Endothelial cell of umbilical vein (primary cell): ENCODE measurements at places on chromosomes 4 and X. TPM values are rescaled to one million over a fixed set of nuclear protein-coding genes. Genes with fewer than 3 reads are reported as not detected.

DNA sequence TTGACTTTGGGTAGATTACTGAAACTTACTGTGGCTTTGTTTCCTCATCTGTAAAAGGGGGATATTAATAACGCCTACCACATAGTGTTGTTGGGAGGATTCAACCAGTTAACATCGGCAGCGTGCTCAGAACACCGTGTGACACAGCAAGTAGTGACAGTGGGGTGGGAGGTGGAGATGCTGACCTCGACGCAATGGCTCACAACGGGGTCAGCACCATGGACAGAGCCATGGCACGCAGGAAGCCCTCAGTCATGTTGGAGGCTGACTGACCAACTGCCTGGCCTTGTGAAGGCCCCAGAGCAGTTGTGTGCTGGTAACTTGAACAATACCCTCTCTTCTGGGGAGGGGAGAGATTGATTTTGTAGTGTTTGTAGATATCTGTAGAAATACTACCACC, 93.2 kb downstream of the WFS1 start:
- H3K4me3 ChIP-seq: no peak overlapping the region
- H3K4me1 ChIP-seq: no peaks in the 10 kb centered on the region
- no peaks in the 10 kb centered on the region for H3K36me3 ChIP-seq
- DNase-seq: peak; percentile 5
- H3K27me3 ChIP-seq: no peaks in the 10 kb centered on the region
- no peak overlapping the region for H3K27ac ChIP-seq

DNA sequence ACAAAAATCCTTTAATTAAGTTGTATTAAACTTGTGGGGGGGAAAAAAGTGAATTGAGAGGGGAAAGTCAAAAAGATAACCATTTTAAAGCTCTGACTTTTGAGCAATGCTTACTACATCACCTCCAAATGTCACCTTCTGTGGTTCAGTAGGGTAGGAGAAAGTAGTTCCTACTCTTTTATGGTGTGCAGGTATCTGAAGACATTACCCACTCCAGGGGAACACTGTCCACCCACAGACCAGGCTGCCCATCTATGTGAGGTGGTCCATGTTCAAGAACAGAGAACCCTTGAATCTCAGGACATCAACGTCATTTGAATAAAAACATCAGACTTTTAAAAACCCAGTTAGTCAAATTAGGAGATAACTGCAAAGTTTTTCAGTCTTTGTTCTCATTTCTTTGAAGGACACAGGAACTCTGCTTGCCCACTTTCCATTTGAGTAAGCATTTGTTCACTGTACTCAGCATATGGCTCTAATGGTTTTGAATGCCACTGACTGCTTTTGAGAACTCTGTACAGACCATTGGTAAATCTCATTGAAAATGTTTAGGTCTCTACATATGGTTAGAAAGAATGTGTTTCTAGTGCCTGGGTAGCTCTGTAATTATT, 18.4 kb downstream of the NMU start:
- no peak for DNase-seq
- H3K27ac ChIP-seq: no peak overlapping the region
- H3K4me3 ChIP-seq: no peak overlapping the region
- no peaks in the 10 kb centered on the region for H3K4me1 ChIP-seq
- no peaks in the 10 kb centered on the region for H3K36me3 ChIP-seq
- H3K27me3 ChIP-seq: no peaks in the 10 kb centered on the region

DNA sequence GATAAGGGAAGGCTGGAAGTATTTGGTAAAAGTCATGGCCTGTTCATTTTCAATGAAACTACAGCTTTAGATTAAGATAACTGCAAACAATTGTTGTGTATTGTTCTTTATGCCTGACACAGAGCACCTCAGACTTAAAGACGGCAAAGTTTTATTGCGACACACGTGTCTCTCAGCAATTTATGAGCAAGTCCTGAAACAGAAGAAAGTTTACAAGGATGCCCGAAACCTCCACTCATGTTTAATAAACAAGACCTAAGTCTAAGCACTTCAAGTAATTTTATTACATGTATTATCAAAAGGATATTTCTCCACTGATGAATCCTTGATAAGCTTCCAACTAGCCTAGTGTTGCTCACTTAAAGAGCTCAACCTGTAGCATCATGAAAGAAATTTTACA, 51.0 kb downstream of the DHX15 start:
- no peak for DNase-seq
- peaks cover 32% of the 10 kb centered on the region for H3K36me3 ChIP-seq
- no peak overlapping the region for H3K27ac ChIP-seq
- H3K27me3 ChIP-seq: no peaks in the 10 kb centered on the region

DNA sequence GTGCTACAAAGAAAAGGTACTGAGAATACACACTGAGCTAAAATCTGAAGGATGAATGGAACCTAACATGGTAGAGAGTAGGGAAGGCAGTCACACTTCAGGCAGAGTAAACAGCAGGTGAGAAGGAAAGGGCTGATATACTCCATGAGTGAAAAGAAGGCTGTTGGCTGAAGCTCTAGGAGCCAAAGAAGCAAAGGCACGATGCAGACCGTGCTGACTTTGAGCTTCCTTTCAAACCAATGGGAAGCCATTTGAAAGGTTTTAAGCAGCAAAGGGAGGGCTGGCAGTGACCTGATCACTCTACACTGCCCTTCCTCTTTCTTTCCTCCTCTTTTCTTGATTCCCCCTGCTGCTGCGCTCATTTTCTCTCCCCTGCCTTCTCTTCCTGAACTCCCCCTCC, 66.4 kb downstream of the TMEM154 start:
- H3K27ac ChIP-seq: no peak overlapping the region
- no peak for DNase-seq
- no peaks in the 10 kb centered on the region for H3K36me3 ChIP-seq
- H3K4me1 ChIP-seq: no peaks in the 10 kb centered on the region

- peak; percentile 11 for DNase-seq
- H3K36me3 ChIP-seq: no peaks in the 10 kb centered on the region
- H3K4me3 ChIP-seq: no peak overlapping the region
These were observed 184.3 kb downstream of the NPNT start for GRCh38 chr4:106079616-106080015.

DNA sequence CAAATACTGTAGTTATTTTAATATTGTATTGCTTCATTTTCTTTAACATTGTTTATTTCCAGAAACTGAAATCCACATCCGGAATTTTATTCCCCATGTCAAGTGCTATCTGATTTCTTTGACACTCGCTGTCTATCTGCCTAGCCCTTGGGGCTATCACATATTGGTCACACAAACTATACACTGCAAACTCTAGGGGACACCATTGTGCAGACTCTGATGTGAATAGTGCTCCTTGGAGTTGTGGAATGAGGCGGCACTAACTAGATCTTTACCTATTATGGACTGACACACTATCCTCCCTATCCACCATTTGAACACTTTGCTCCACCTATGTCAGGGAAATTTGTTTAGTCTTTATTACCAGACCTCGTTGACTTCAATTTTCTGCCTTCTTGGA, 534.5 kb downstream of the GLUD2 start:
- no peak overlapping the region for H3K27ac ChIP-seq
- DNase-seq: no peak
- no peaks in the 10 kb centered on the region for H3K36me3 ChIP-seq
- H3K4me1 ChIP-seq: no peaks in the 10 kb centered on the region

GRCh38 chrX:106874075-106874474, 29.1 kb downstream of the RIPPLY1 start:
- H3K4me1 ChIP-seq: no peaks in the 10 kb centered on the region
- H3K4me3 ChIP-seq: no peak overlapping the region
- peak; percentile 35 for DNase-seq

DNA sequence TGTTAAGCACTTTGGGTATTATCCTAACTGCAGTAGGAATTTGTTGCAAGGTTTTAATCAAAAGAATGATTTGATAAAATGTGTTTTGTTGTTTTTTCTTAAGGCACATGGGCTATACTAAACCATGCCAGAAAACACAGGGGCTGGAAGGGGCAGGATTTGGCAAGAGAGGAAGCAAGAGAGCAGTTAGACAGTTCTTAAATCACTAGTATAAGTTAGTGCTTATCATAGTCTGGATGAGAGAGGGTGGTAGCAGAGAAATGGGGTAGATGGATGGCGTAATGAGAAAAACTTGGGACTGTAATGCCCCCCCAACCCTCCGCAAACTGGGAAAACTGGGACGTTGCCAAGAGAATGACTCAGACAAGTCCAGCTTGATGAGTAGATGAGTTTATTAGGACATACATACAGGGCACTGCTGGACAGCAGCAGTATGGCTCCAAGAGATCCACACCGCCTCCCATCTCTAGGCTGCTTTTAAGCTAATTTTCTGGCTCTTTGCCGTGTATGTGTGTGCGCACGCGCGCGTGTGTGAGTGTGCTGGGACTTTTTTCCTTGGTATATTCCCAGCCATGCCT, 151.5 kb downstream of the PDLIM5 start:
- H3K4me3 ChIP-seq: no peak overlapping the region
- no peak overlapping the region for H3K27ac ChIP-seq
- no peaks in the 10 kb centered on the region for H3K36me3 ChIP-seq

GRCh38 chrX:144379156-144379555, 495.3 kb downstream of the UBE2NL start:
- no peaks in the 10 kb centered on the region for H3K27me3 ChIP-seq
- DNase-seq: no peak
- H3K27ac ChIP-seq: no peak overlapping the region
- no peaks in the 10 kb centered on the region for H3K4me1 ChIP-seq

DNA sequence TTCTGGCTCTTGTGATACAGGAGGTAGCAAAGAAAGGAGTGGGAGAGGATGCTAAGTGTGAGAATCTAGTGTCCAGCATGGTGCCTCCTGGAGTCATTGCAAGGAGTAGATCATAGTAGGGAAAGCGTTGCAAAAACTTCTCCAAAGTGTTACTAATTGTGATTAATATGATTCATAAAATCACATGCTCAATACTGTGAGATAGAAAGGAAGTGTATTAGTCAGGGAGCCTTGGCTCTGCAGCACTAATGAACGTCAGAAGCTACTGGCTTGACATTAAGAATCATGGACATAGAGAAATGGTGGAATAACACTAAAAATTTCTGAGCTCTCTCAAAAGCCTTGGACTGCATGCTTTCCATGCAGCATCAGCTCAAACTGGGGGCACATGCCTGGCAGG, 299.1 kb downstream of the EVC2 start:
- no peaks in the 10 kb centered on the region for H3K27me3 ChIP-seq
- no peak overlapping the region for H3K4me3 ChIP-seq
- no peaks in the 10 kb centered on the region for H3K36me3 ChIP-seq
- no peaks in the 10 kb centered on the region for H3K4me1 ChIP-seq
- DNase-seq: peak; percentile 7

GRCh38 chr4:79211490-79211889, 114.4 kb downstream of the NAA11 start:
- H3K4me1 ChIP-seq: peaks cover 3% of the 10 kb centered on the region
- no peaks in the 10 kb centered on the region for H3K36me3 ChIP-seq
- no peak overlapping the region for H3K27ac ChIP-seq
- no peak for DNase-seq
- no peaks in the 10 kb centered on the region for H3K27me3 ChIP-seq

Gene FAM9C
- total RNA-seq: not detected in 2 replicates

Gene NWD2
- total RNA-seq: not detected in 2 replicates
